ENCODE measurements at places on chromosomes 6 and 20. TPM values are rescaled to one million over a fixed set of nuclear protein-coding genes. Genes with fewer than 3 reads are reported as not detected.

GRCh38 chr20:34754611-34755010 is 50.5 kb downstream of the TP53INP2 start:
- DNase-seq = no peak

- peak; percentile 17 for DNase-seq
Observed at GRCh38 chr6:28282926-28283325, 1.6 kb downstream of the PGBD1 start.

- DNase-seq = no peak
Observed at GRCh38 chr6:13485303-13485702, 2.1 kb downstream of the GFOD1 start.

DNA sequence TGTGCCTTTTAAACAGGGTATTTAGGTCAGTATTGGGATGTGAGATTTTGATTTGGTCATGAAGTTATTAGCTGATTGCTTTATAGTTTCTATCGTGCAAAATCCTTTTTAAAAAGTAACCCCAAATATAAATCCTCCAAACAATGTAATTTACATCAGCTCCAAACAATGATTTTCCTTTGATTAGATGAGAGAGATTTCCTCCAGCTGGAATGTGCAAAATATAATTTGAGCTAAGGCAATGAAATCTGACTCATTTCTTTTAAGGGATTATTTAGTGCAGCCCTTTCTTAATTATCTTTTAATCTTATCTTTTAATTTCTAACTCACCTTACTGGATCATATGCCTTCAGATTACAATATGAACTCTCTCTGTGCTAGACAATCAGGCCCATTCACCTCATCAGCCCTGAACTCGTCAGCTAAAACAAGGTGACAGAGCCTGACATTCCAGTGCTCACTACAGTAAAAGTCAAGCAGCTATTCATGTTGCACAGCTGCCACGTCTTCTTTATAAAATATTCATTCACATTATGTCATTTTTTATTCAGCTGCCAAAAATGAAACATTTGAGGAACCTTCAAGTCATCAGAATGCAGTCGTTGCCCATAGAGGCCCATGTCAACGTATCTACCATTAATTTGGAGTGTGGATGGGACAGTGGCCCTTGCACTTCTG is 440.1 kb downstream of the CBLN4 start:
- DNase-seq = no peak

DNA sequence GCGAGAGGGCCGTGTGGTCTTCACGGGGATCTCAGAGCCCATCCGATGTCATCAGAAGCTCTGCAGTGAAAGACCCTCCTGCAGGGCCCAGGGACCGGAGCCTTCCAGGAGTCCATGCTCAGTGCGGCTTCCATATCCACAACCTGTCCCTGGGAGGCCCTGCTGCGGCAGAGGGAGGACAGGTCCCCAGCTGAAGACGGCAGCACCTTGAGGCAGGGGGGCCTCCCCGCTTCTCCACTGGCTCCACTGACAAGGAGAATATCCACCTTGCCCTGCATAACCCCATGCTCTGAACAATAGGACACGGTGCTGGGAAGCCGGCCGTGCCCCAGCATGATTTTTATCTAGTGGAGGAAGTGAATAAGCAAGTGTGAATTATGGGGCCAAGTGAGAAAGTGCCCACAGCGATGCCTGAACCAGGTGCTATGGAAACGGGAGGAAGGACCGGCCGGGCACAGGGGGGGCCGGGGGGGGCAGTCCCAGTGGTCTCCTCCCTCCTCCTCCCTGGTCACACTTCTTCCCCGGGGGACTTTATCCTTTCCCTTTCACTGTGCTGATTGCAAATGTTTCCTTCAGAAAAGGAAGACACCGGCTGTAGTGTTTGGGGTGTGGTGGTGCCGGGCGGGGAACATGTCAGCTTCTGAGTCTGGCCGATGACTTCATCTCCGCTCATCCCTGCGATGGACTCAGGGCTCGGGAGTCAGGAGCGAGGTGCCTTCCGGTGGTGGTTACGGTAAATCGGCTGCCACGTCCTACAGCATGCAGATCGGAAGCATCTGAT is 225.1 kb downstream of the ERMARD start:
- DNase-seq = peak; percentile 15

DNA sequence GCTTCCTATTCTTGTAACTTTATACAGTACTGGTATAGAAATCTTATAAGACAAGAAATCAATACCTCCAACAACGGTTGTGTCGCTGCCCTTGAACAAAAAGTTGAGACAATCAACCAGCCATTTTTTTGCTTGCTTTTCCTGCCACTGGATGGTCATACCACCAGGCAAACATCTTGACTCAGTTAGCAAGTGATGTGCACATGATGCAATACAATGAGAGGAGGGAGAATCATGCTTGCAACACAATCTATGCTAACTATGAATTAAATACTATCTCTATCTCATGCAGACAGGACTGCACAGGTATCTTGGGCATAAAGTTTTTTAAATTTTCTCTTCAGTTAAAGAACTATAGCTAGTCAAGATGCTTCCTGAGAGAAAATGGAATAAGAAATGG is 877.7 kb upstream of the CITED2 start:
- peak; percentile 25 for DNase-seq

GRCh38 chr20:34249291-34249690 is 8.1 kb downstream of the ASIP start:
- peak; percentile 54 for DNase-seq

DNA sequence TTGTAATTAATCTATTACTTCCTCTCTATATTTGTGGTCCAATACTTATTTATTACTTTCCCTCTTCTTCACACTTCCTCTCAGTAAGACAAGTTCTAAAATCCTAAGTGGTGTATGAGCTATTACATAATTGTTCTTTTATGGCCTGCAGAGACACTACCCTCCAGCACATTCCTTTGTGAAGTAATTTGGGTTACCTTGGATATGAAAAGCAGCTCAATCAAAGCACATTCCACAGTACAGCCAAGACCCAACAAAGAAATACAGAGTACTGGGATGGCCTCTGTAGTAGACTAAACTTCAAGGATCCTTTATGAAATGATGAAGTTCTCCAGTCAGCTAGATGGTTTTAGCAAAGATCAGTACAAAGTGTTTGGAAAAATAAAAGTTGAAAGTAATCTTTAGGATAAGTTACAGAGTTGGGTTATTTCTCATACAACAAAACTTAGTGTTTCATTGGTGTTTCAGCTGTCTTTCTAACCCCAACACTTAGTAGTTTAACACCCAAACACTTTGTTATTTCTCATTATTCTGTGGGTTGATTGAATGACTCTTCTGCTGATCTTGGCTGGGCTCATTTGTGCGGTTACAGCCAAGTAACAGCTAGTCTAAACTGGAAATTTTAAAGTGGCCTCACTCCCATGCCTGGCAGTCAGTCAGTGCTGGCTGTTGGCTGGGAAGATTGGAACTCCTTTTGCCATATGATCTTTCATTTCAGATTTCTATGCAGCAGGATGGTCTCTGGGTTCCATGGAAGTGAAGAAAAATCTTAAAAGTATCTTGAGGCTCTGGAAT is 161.5 kb upstream of the POU3F2 start:
- DNase-seq = no peak

DNA sequence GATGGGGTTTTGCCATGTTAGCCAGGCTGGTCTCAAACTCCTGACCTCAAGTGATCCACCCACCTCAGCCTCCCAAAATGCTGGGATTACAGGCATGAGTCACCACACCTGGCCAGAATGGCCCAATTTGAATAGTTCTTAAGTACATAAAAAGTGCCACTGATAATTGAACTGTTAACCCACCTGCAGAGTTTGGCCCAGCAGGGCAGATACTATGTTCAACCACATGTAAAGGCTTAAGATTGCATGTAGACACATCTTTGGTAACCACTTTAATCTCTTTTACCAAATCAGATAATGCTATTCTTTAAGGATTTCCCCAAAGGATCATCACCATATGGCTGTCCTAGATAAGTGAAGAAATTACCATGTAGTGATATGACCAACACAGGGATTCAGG is 21.3 kb upstream of the SGK1 start:
- no peak for DNase-seq

DNA sequence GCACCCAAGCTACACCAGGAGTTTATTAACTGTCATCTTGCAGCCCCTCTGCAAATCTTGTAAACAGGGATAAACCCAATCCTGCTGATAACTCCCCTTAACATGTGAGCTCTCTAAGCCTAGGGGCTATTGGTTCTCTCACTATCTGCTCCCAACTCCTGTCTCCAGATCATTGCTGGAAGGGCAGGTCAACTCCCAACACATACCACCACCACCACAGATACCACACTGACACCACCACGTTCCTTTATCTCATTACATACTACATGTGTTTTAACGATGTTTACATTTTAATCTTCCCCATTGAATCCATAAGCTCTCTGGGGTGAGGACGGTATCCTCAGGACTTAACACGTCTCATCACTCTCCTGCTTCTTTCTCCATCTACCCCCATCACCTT is 51.8 kb downstream of the SIM1 start:
- DNase-seq = no peak

DNA sequence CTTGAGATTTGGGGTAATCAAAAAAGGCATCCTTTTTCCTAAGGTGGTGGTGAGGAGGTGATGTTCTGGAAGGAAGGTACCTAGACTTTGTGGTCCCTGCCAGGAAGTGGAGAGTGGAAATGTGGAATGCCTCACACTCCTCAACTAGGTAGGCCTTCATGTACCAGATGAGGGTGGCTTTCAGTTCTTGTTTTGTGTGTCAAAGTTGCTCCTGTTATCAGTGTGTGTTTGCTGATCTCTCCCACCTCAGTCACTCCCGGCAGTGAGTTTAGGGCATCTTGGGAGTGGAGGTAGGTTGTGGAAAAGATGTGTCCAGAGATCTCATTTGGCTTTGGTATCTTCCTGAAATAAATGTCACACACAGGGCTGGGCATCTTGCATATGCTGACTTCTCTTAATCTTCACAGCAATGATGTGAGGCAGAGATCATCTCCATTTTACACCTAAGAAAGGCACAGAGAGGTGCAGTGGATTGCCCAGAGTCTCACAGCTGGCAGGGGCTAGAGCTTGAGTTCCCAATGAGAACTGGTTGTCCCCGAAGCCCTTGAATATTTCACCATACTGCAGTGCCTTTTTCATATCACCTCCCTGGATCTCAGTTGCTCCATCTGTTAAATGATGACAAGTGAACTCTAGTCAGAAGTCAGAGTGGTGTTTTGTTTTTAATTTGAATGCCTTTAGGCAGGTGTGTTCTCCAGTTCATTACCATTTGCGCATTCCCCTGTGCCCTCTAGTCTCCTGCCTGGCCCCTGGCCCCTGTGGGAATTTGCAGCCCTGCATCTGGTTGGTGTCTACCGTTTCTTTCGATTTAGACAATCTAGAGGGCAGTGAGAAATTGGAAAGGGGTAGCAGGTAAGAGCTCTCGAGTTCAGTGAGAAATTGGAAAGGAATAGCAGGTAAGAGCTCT is 2.9 kb downstream of the PKIG start:
- DNase-seq = no peak

DNA sequence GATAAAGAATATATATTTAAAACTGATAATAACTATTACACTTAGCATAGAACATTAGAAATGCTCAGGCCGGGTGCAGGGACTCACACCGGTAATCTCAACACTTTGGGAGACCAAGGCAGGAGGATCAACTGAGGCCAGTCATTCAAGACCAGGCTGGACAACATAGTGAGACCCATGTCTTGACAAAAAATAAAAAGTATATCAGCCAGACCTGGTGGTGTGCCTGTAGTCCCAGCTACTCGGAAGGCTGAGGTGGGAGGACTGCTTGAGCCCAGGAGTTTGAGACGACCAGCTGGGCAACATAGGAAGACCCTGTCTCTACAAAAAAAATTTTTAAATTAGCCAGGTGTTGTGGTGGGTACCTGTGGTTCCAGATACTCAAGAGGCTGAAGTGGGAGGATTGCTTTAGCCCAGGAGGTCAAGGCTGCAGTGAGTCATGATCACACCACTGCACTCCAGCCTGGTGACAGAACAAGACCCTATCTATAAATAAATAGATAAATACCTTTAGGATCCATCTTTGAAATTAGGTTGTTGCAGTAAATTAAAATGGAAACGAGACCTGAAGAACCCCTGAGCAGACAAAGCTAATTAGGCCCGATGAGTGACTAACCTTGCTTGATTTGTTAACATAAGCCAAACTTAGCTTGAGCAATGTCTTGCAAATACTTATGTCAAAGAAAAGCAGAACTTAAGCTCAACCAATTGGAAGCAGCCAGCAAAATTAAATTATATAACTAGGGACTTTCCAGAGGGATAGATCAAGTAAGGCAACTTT is 75.8 kb upstream of the E2F3 start:
- no peak for DNase-seq

GRCh38 chr20:57927376-57927775 is 217.6 kb upstream of the PMEPA1 start:
- DNase-seq = no peak

DNA sequence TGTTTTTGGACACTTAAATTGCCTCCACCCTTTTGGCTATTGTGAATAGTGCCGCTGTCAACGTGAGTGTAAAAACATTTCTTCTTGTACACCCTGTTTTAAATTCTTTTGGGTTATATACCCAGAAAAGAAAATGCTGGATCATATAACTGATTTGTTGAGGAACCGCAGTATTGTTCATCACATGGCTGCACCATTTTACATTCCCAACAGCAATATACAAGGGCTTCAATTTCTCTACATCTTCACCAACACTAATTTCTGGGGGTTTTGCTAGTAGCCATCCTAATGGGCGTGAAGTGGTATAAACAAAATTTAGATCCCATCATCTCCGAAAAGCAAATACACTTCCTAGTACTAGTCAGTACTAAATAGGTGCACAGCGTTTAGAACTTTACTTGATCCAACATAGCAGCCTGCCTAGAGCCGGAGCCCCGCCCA is 579 bp upstream of the BPHL start:
- DNase-seq = no peak

GRCh38 chr6:4496284-4496683 is 279.9 kb upstream of the CDYL start:
- no peak for DNase-seq

DNA sequence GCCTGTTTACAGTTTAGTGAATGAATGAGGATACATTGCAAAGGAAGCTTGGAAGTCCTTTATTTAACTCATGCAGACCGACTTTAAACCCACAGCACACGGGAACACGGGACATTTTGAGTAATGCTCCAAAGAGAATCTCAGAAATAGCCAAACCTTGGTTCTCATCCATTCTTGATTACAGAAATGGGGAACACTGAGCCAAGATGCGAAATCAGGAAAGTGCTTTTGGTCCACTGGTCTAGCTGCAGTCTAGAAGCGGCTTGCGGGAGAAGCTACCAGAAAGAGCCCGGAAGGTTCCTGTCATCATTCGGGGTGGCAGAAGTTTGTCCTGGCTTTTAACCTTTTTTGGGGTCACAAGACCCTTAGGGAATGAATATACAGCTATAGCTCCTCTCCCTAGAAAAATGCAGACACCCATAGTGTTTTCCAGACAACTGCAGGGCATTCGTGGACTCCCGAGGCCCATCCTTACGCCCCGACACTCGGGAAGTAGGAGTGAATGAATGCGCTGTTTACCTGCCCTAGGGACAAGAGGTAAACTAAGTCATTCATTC is 475 bp upstream of the TMEM181 start:
- peak; percentile 46 for DNase-seq

- peak; percentile 64 for DNase-seq
Observed at GRCh38 chr6:156778454-156779205, 1.5 kb downstream of the ARID1B start.

Gene MYCT1
- not detected for polyA plus RNA-seq

Gene FAM83B
- polyA plus RNA-seq = not detected

Gene GSTA2
- polyA plus RNA-seq = not detected

Gene ULBP1
- polyA plus RNA-seq = 9.1 TPM

Gene PTCRA
- polyA plus RNA-seq = not detected

Gene ANKRD6
- 0.54 TPM for polyA plus RNA-seq

Gene SIRT5
- polyA plus RNA-seq = 7.0 TPM

Gene C20orf96
- polyA plus RNA-seq = 4.5 TPM

Gene HRH3
- polyA plus RNA-seq = not detected

Gene STMND1
- polyA plus RNA-seq = not detected

Gene DSP
- polyA plus RNA-seq = 76.4 TPM
